COR-L47 (cell line): ENCODE measurements at places on chromosomes 2 and 18.

GRCh38 chr2:20149703-20150030, 75.3 kb downstream of the SDC1 start:
- no peak for DNase-seq

DNA sequence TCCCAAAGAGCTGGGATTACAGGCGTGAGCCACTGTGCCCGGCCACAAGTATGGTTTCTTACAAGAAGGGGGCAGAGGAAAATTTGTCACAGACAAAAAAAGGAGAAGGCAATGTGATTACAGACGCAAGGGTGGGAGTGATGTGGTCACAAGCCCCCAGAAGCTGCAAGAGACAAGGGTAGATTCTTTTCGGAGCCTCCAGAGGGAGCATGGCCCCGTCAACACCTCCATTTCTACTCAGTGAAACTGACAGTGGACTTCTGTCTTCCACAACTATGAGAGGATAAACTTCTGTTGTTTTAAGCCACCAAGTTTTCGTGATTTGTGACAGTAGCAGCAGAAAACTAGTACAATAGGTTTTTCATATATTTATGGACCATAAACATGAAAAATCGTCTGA, 2.1 kb upstream of the TCF7L1 start:
- DNase-seq, result no peak

GRCh38 chr2:205403244-205403825, 279.0 kb upstream of the NRP2 start:
- no peak for DNase-seq

DNA sequence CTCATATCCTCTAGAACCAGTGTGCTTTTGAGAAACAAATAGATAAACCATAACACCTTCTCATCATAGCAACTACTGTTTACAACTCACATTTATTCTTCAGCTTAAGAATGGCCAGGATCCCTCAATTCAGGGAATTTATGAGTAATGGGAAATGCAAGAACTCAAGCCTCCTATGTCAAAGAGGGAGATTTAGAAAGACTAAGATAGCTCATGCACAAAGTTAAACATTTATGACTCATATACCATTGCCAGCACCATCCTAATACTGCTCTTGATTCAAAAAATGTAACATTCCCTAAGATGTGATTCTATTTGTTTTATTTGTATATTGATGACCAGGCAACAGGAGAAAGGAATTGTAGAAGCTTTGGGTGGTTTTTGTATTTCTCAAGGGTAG, 172.8 kb downstream of the CYP26B1 start:
- DNase-seq, result no peak

- DNase-seq, result no peak
Measured at GRCh38 chr2:236629961-236630872, 60.6 kb downstream of the ACKR3 start.

GRCh38 chr2:71796174-71796593, 342.8 kb downstream of the DYSF start:
- DNase-seq, result no peak

DNA sequence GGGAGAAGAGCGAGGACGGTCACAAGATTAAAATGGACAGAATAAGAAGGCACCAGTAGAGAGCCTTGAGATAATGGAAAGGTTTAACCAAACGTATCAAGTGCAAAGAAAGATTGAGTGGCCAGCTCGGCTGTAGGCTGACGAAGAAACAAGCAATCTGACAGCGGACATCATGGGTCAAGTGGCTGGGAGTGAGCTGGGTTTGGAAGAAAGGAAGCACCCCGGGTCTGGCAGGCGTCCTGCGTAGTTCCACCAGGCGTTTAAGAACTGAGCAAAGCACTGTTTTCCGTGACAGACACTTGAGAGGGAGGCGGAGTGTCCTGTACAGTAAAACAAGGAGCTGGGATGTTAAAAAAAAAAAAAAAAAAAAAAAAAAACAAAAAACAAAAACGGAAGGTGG, 27.1 kb downstream of the DAPL1 start:
- DNase-seq, result no peak

DNA sequence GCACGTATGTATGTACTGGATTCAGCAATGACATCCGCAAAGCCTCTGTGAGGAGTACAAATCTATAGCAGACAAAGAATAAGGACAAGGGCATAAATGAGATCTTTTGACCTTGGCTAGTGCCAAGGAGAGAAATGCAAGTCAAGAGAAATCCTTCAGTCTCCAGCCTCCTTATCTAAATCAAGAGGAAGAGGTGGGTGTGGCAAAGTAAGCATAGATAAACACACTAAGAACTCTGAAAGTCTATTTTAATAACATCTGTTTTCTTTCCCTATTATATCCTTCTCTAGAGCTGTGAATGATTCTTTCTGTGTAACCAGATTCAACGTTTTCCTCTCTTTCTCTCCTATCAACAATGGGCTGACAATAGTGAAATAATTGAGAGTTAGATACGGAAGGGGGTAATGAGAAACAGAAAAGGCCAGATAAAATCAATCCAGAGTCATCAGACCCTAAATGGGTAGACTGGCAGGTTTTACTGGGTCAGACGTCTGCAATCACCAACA, 118.5 kb upstream of the ZFP36L2 start:
- DNase-seq, result no peak

GRCh38 chr2:134217924-134218323, 35.9 kb upstream of the MGAT5 start:
- DNase-seq, result no peak

- no peak for DNase-seq
Measured at GRCh38 chr2:122523143-122523542, 767.7 kb downstream of the TSN start.

DNA sequence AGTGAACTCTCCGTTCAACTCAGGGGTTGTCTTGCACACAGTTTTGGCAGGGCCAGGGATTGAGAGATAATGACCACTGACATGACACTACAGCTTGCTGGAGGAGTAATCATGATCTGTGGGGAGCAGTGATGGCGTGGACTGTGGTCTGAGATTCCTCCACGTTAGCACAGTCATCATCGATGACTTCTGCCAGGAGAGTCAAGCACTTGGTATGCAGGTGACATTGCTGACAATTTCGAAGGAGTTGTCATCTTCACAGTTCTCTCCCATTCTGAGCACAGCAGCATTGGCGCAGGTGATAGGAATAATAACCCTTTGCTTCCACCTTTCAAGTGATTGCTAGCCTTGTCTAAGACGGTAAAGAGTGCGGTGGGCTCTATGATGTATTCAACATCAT, 79.8 kb downstream of the SGPP2 start:
- no peak for DNase-seq

- no peak for DNase-seq
Measured at GRCh38 chr2:24466871-24467870, 23.9 kb upstream of the NCOA1 start.

- DNase-seq, result peak; percentile 10
Measured at GRCh38 chr18:46950064-46950656, 32.8 kb downstream of the KATNAL2 start.

GRCh38 chr2:99356853-99357252, 19.7 kb downstream of the EIF5B start:
- no peak for DNase-seq

DNA sequence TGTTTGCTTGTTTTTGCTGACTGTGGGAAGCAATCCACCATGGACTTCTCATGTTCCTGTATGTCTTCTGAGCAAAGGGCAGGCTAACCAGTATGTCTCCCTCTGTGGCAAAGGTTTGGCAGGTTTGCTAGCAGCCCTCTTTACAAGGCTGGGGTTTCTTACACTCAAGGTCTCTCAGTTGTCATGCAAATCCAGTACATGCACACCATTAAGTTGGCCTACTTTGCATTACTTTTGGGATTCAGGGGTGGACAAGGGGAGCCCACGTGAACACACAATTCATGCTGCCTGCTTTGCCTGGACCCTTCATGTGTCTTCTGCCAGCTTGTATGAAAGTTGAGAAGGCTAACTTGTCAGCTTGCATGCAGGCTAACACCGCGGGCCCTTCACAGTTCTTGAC, 134.9 kb downstream of the LRRTM4 start:
- no peak for DNase-seq

DNA sequence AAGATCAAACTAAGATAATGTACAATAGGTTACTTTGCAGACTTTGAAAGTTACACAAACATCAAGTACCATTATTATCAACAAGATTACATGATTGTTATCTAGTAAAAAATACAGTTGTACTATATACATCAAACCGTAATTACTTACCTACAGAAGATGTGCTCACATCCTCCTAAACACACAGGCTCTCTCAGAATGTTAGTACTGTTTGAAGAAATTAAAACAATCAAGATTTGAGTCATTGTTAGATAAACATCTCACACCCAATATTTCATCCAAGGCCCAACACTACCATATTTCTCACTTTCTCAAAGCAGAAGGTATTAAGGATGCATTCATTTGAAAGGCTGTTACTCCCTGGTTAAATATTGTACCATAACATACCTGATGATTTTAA, 12.6 kb downstream of the BARD1 start:
- no peak for DNase-seq

GRCh38 chr2:50546790-50547189, 485.1 kb downstream of the NRXN1 start:
- DNase-seq, result peak; percentile 35
